ENCODE measurements at places on chromosomes 1 and 21. TPM values are rescaled to one million over a fixed set of nuclear protein-coding genes. Genes with fewer than 3 reads are reported as not detected.

- no peak for DNase-seq
Observed at GRCh38 chr1:46423574-46424240, 29.6 kb downstream of the FAAH start.

- DNase-seq: no peak
Observed at GRCh38 chr21:28789523-28789922, 203.2 kb downstream of the LTN1 start.

- DNase-seq: no peak
Observed at GRCh38 chr1:231857609-231858135, 231.1 kb downstream of the DISC1 start.

GRCh38 chr1:38433084-38433722 is 386.6 kb upstream of the POU3F1 start:
- no peak for DNase-seq

DNA sequence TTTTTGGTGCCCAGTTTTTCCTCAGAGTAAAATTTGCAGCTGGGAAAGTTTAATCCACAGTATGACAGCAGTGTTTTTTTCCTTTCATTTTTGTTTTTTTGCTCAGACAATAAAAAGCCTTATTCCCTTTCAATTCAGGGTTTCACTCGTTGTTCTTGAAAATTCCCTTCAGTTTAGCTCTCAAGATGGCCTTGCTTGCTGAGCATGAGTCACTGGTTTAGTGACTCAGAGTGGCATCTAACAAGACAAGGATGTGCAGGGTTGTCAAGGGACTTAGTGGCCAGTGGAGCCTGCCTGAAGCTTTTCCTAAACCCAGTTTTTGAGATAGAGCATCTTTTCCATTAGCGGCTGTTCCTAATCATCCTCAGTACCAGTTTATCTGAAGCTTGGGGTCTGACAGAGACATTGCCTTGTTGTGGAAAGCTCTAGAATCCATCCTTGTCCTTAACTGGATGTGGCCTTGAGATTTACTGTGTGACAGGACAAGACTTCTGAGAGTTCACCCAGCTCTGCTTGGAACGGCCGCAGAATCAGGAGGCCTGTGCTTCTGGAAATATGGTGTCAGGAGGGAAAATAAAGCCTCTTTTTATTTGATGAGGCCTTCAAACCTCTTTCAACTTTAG is 48.4 kb upstream of the DNAJC6 start:
- DNase-seq: no peak

DNA sequence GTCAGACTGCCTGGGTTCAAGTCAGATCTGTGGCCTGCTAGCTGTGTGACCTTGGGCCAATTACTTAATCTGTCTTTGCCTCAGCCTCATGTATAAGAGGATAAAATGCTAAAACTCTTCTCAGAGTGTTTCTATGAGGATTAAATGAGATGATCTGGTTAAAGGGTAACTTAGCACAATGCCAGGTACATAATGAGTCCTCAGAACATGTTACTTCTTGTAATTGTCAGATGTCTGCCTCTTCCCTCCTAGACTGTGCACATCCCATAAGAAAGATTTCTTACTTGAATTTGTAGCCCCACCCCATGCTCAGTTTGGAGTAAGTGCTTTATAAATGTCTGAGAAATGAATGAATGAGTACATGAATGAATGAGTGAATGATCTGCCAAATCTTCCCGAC is 34.6 kb upstream of the HIVEP3 start:
- no peak for DNase-seq

DNA sequence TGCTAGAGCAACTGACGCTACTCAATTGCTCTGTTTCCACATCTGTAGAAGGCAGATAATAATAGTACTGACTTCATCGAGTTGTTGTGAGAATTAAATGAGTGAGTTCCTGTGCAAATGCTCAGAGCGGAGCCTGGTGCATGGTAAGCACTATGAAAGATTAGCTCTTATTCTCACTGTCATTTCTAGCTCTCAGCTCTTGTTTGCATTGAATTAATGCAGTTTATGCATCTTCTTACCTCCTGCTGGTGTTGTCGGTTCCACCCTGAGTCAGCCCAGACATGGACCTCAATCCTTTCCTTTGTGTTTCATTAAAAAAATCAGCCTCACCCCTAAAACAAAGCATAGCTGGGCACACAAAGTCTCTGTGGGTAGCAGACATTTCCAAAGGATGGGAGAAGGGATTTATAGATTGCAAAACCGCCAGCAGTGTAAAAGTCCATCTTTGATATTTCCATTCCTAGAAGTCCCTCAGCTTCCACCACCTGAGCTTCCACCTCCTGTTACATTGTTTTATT is 254.4 kb upstream of the CSF3R start:
- no peak for DNase-seq

The FTCD gene
- 27.9 TPM for polyA plus RNA-seq

The CFAP57 gene
- polyA plus RNA-seq: 3.5 TPM

The BSDC1 gene
- polyA plus RNA-seq: 58.6 TPM

- no peak for DNase-seq
Observed at GRCh38 chr1:92441697-92442342, 44.9 kb downstream of the GFI1 start.

- no peak for DNase-seq
Observed at GRCh38 chr1:212754680-212755079, 36.9 kb downstream of the NSL1 start.

- no peak for DNase-seq
Observed at GRCh38 chr1:161954050-161954449, 69.6 kb downstream of the OLFML2B start.

GRCh38 chr1:206116191-206116872 is 856 bp downstream of the AVPR1B start:
- DNase-seq: no peak

GRCh38 chr1:36963006-36963405 is 71.3 kb downstream of the GRIK3 start:
- no peak for DNase-seq

DNA sequence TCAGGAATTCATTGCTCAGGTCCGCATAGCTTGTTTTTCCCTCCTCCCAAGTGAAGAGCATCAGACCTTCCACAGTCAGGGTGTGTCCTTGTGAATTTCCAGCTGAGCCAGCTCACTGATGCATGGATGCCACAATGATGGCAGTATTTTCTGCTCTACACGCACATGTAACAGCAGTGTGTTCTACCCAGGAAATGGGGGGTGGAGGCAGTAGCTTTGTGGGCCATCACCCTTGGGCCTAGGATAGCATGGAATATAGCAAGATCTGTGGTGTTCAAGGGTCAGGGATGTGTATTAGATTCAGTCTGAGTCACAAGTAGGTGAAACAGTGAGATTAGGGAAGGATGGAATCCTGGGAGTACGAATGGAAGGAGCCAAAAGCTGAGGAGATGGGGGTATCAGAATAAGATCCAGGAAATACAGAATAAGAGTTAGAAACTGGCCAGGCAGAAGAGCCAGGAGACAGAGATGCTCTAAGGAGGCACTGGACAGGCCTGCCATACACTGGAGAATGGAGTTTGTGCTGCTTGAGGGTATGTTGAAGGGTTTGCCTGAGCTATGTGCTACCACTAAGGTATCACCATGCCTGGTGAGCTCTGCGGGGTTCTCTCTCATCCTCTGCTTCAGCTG is 90.6 kb upstream of the CNIH3 start:
- no peak for DNase-seq

DNA sequence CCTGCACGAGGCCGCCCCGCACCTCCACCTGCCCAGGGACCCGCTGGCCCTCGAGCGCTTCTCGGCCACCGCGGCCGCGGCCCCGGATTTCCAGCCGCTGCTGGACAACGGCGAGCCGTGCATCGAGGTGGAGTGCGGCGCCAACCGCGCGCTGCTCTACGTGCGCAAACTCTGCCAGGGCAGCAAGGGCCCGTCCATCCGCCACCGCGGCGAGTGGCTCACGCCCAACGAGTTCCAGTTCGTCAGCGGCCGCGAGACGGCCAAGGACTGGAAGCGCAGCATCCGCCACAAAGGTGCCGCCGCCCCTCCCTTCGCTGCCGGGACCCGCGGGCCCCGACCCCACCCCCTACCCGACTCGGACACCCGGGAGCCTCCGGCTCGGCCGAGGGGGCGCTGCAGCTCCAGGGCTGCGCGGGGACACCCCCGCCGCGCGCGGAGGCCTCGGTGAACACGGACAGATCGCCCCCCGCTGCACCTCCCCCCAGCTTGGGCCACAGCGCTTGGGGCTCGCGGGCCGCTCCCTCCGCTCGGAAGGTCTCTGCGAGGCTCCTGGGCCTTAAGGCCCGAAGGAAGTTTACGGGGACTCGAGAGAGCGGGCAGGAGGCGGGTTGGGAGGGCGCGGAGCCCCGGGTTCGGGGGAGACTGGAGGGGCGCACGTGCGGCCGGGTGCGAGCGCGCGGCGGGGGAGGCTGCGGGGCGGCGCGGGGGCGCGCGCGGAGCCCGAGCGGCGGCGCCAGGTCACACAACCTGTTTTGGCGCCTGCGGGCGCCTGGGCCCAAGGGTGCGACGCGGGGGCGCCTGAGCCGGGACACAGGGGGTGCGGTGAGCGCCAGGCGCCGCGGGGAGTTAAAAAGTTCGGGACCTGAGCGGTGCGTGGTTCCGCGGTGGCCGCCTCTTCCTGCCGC is 1.2 kb downstream of the SAMD11 start:
- no peak for DNase-seq

DNA sequence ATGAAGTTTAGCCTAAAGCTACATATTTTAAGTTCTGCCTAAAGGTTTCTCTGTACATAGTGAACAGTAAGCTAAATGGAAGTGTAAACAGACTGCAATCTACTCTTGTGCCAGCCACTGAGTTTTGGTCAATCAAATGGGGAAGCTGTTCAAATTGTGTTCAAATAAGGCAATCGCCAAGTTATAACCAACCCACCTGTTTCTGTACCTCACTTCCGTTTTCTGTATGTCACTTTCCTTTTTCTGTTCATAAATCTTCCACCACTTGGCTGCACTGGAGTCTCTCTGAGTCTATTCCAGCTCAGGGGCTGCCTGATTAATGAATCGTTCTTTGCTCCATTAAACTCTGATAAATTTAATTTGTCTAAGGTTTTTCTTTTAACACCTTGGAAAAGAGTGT is 10.8 kb upstream of the THEM4 start:
- DNase-seq: no peak

DNA sequence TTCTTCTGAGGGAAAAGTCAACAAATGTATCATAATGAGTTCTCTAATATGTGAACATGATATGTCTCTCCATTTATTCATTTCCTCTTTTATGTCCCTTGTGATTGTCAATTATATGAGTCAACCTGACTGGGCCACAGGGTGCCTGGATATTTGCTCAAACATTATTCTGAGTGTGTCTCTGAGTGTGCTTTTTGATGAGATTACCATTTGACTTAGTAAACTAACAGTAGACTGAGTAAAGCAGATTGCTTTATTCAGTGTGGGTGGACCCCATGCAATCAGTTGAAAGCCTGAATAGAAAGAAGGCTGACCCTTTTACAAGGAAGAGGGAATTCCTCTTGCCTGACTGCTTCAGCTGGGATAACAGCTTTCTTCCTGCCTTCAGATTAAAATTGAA is 142.6 kb downstream of the SLC35F3 start:
- DNase-seq: no peak

The C1orf167 gene
- polyA plus RNA-seq: 0.37 TPM

GRCh38 chr1:34685225-34685624 is 69.6 kb upstream of the GJB5 start:
- no peak for DNase-seq

DNA sequence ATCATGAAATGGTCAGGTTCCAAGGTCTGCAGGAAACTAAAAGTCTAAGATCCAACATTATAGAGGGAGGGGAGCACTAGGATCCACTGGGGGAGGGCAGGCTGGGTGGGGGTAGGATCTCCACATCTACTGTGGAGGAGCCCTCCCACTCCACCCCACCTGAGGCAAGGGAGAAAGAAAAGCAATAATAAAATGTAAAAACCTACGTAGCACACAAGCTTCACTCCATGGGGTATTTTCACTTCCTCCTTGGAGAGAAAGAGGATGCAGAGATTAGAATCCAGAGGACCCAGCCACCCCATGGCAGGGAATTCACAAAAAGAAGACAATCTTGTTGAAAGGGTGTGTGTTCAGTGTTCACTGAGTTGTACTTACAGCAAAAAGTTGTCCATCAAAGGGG is 14.4 kb downstream of the SPOCD1 start:
- no peak for DNase-seq

- DNase-seq: no peak
Observed at GRCh38 chr1:195306281-195306680, 1302.0 kb downstream of the KCNT2 start.

GRCh38 chr1:167714098-167714438 is 7.7 kb upstream of the MPZL1 start:
- DNase-seq: no peak

The CENPF gene
- 76.1 TPM for polyA plus RNA-seq

DNA sequence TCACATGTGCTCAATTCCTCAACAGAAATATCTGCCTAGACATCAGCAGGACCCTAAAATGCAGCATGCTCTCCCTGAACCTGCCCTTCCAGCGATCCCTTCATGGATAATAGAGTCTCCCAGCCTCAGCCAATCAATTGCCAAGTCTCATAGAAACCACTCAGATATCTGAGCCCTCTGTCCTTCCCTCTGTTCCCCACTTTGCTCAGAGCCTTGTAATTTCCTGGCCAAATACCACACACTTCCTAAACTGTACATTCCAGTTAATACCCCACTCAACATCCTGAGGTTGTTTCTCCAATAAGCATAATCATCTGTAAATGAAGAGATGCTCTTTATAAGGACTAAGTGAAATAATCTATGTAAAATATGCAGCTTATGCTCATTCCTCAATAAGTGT is 59.3 kb upstream of the PTGFRN start:
- DNase-seq: no peak

GRCh38 chr1:33349778-33350610 is 29.1 kb upstream of the A3GALT2 start:
- peak; percentile 79 for DNase-seq

GRCh38 chr1:173257805-173258204 is 50.7 kb upstream of the TNFSF4 start:
- DNase-seq: no peak

DNA sequence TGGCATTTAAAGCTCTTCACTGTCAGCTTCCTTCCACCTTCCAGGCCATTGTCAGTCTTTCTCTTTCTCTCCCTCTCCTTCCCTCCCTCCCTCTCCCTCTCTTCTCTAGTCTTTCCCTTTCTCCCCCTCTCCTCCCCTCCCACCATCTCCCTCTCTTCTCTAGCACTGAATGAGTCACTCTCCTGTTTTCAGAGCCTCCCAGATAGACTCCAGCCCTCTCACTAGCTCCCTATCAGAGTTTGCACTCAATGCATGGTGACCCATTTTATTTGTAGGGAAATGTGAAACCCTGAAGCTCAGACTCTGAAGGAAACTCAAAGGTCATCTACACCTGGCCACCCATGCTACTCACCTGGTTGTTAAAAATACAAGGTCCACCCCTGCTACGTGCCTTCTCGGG is 4.4 kb upstream of the MATN1 start:
- DNase-seq: no peak
